Mesenteric fat pad (tissue), 1 donor: ENCODE measurements at places on chromosomes 3 and 15. TPM values are rescaled to one million over a fixed set of nuclear protein-coding genes. Genes with fewer than 3 reads are reported as not detected.
A peak's percentile ranks its signal among the peaks of the same experiment; 100 is the strongest.

The OR5H2 gene
- total RNA-seq, result not detected

The ALAS1 gene
- 134 TPM for total RNA-seq

The PTH1R gene
- 16.3 TPM for total RNA-seq

The PCOLCE2 gene
- 255 TPM for total RNA-seq

The CACNA1D gene
- 0.45 TPM for total RNA-seq

The DUOXA2 gene
- total RNA-seq, result not detected

The TRAIP gene
- 1.1 TPM for total RNA-seq

DNA sequence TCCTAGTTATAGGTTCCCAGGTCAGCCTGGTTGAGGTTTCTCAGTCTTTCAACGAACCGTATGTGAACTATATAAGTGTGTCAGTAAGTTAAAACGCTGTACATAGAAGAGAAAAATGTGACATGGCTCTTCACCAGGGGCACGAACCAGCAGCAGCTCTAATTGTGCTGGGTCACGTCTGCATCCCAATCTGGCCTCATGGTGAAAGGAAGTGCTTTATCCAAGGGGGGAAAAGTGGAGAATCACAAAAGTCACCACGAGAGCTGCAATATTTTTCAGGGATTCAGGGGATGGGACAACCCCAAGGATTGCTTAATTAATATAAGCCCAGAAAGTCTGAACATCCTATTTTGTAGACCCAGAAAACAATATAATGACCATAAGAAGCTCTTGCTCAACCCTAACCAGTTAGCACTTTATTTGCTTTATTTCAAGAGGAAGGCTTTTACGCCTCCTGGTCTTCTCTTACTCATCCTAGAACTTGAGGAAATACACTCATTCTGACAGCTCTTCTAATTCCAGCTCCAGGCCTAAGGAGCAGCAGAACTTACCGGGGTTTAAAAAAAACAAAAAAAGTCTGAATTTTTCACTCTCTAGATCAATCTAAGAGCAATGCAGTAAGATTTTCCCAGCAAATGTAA is 16.5 kb downstream of the ANXA2 start:
- DNase-seq, result no peak

- DNase-seq, result no peak
Measured at GRCh38 chr15:92143765-92144164, 249.9 kb upstream of the ST8SIA2 start.

GRCh38 chr3:194181612-194182529 is 45.9 kb downstream of the HES1 start:
- DNase-seq, result no peak

- DNase-seq, result peak; percentile 33
Measured at GRCh38 chr15:29031502-29032228, 145.9 kb downstream of the APBA2 start.

DNA sequence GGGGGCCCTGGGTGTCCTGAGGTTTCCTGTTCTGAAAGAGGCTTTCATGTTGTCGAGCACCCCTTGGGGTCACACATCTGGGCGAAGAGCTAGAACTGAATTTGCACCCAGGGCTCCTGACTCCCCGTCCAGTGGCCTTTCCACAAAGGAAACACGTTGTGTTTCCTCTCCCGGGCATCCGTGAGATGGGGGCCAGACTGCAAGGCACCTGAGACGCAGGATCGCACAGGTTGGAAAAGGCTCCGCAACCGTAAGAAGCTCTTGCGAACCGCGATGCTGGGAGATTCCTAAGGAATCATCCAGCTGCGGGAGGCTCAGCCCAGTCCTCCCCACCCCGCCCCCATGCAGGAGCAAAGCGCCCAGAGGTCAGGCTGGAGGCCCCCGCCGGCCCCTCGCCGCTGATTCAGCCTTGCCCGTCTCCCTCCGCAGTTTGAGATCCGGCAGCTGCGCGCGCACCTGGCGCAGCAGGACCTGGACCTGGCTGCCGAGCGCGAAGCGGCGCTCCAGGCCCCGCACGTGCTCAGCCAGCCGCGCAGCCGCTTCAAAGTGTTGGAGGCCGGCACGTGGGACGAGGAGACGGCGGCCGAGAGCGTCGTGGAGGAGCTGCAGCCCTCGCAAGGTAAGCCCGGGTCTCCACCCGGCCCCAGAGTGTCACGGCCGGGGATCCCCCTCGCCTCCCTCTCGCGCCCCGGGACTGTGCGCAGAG is 119.6 kb downstream of the ETFA start:
- no peak for DNase-seq

GRCh38 chr3:127137113-127137512 is 55.8 kb upstream of the PRR23E start:
- DNase-seq, result peak; percentile 69

- no peak for DNase-seq
Measured at GRCh38 chr3:16723978-16724377, 118.8 kb upstream of the DAZL start.

- DNase-seq, result no peak
Measured at GRCh38 chr3:151976211-151977050, 103.0 kb downstream of the SUCNR1 start.

DNA sequence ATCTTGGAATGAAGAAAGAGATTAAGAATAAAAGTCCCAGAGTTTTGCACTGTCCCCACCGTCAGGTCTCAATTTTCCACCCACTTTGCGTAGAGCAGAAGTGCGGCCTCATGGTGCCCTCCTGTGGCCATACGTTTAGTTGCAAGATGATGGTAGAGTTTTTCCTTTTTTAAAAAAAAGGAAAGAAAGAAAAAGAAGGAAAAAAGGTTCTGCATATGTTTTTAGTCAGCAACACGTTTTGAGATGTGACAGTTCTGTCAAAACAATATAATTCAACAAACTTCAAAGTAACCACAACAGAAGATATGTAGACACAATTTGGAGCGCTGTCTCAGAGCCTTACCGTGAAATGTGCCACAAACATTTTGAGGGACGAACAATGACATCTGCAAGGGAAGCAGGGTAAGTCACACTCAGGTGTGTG is 24.6 kb downstream of the EBLN2 start:
- no peak for DNase-seq

GRCh38 chr15:75177360-75178071 is 24.2 kb upstream of the C15orf39 start:
- no peak for DNase-seq

- no peak for DNase-seq
Measured at GRCh38 chr3:31613177-31613576, 80.5 kb downstream of the STT3B start.

DNA sequence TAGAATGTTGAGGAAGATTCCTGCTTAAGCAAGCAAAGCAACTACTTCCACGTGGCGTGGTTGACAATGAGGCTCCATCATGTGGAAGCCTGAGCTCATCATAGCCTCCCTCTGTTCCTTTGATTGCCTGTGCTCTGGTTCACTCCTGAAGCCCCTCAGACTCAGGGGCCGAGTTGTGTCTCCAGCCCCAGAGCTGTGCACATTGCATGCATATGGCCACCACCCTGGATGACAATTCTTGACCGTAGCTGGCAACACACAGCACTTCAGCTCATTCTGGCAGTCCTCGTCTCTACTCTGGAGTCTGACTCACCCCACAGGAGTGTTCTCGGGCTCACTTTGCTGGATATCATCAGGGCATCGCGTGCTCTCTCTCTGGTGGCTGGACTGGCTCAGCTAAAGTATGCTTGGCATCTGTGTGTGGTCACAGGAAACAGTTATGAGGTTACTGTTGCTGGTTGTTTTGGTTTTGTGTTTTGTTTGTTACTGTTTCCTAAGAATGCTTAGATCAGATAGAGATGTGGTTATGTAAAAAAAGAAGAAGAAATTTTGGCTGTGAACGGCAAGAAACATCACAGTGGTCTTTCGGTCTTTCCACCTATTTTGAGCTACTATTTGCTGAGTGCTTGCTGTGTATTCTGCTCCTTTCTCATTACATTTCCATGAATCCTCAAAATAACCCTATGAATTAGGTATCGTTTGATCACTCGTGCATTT is 41.6 kb upstream of the MRPS22 start:
- DNase-seq, result no peak

DNA sequence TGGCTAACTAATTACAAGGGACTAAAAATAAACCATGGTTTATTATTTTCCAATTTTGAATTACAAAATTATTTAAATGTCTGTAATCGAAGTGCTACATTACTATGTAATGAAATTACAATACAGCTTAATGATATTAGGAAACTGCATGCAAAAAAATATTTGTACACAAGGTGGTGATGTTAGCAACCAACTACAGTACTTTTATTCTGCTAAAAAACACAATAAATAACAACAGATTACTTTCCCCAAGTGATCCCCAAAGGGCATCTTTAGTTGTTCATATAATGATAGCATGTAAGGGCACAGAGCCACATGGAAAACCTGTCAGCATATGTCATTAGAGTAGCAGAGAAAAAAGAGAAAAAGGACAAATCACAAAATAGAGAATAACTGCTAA is 147.5 kb upstream of the SOX2 start:
- DNase-seq, result no peak

- no peak for DNase-seq
Measured at GRCh38 chr3:33636125-33636850, 81.8 kb downstream of the CLASP2 start.

GRCh38 chr3:42730706-42731420 is 28.3 kb upstream of the HHATL start:
- DNase-seq, result peak; percentile 60

DNA sequence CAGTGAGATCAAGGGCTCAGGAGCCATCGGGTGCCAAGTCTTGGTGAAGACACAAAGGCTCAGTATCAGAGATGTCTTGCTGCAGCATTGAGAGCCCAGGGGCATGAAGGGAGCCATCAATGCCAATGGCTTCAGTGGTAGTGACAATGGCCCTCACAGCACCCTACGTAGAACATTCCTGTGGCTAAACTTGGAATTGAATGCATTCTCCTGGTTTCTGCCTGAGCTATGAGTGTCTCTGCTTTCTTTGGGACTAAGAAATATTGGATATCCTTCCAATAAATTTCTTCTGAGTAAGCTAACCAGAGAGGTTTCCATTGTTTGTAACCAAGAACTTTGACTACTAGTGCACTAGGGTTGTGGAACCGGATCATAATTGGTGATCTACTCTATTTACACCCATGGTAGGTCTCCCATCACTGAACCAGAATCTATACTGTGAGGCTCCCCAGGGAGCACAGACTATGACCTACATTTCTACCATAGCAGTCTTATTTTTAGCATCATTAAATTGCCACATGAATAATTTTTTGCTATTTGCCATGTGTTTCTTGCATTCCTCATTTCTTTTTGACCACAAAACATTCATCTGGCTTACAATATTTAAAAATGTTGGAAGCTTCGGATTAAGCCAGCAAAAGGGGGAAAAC is 31.6 kb upstream of the PDZRN3 start:
- no peak for DNase-seq
